Activated CD4-positive, CD25-positive, alpha-beta regulatory T cell treated with anti-CD3 and anti-CD28 coated beads, Interleukin-2, amount 50 U/mL, for 72 hours (primary cell): ENCODE measurements at places on chromosomes 6 and 20.

DNA sequence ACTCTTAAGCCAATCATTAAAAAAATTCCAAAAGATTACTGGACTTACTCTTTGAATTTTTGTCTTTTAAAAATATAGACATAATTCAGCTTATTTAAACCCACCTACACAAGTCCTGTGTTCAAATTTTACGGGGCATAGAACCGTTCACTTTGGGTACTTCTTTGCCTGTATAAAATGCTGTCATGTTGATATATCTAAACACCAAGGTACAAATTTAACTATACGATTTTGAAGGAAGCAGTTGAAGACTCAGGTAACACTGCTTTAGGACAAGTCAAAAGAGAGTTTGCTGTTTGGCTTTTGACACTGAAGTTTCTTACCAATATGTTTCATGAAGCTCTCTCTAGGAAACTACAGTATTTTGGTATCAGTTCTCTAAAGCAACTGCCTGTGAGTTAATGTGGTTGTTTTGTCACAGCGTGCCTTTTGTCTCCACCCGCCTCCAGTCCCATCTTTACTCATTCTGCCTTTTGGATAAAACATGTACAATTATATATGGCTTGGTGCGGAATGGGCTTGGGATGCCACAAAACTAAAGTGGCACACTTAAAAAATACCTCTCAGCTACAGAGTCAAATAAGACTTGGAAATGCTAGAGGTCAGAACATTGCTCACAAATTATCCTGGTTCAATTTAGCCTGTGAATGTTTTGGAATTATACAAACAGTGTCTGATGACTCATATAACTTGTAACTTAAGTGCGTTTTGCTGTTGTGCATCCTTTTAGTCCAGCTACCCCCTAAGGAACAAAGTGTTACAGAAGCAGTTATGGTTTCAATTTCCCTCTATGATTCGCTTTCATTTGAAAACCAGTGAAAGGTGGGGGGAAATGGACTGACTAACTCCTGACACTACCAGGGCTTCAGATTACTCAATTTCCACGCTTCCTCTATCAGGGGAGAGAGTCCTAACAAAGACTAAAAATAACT is 38.7 kb downstream of the RGS17 start:
- DNase-seq = no peak

GRCh38 chr20:40657526-40657925 is 31.5 kb downstream of the MAFB start:
- no peak for DNase-seq

GRCh38 chr6:168920289-168920688 is 333.4 kb downstream of the THBS2 start:
- no peak for DNase-seq

DNA sequence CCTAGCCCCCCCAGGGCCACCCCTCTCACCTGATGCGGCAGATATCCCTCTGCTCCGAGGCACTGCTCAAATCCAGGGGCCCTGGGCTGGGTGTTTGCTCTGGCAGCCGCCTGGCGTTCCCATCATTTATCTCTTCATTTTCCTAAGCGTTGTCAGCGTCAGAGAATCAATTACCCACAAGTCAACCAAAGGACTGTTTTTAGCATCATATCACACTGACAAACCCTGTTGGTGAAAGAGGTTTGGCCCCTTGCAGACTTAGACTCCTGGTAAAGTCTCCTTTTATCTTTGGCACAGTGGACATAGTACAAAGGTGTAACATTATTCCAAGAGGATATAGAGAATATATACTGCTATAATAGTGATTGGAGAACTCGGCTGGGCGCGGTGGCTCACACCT is at the start of gene GHRH:
Gene GHRH, minus strand, starts transcription at position 101 of the 400 bp plus-strand sequence. CDS start 4,925 bp downstream, outside the sequence.
- no peak for DNase-seq

GRCh38 chr6:74964871-74965441 is 240.9 kb downstream of the COL12A1 start:
- DNase-seq = no peak

DNA sequence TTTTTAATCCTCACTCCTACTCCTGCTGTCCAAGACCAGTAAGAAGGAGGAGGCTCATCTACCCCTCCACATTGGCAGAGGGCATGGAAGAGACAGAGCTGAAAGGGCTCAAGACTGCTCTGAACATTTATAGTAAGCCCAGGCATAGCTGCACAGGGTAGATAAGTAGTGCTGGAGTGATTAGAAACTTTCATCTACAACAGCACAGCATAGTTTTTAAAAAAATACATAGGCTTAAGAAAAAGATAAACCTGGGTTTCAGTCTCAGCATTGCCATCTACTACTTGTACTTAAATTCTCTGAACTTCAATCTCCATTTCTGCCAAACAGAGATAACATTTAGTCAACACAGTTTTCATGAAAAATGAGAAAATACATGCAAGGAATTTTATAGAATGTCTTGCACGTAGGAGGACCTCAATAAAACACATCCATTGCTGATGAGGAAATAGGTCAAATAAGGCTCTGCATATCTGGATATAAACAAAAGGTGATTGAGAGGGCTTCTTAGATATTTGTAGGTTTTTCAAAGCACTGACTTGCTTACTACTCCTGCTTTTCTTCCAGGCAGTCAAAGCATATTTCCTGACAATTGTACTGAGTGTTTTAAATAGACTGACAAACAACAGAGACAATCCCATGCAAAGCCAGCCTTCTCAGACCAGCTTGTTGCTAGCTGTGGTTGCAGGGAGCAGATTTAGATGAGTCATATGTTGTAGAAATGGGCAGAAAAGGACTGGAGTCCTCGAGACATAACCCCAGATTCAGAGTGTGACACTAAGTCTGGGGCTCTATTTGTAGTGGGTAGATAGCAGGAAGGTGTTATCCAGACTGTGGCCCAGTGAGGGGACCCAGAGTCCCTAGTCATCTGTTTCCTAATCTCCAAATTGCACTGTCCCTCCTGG is 107.4 kb upstream of the TAB2 start:
- no peak for DNase-seq

DNA sequence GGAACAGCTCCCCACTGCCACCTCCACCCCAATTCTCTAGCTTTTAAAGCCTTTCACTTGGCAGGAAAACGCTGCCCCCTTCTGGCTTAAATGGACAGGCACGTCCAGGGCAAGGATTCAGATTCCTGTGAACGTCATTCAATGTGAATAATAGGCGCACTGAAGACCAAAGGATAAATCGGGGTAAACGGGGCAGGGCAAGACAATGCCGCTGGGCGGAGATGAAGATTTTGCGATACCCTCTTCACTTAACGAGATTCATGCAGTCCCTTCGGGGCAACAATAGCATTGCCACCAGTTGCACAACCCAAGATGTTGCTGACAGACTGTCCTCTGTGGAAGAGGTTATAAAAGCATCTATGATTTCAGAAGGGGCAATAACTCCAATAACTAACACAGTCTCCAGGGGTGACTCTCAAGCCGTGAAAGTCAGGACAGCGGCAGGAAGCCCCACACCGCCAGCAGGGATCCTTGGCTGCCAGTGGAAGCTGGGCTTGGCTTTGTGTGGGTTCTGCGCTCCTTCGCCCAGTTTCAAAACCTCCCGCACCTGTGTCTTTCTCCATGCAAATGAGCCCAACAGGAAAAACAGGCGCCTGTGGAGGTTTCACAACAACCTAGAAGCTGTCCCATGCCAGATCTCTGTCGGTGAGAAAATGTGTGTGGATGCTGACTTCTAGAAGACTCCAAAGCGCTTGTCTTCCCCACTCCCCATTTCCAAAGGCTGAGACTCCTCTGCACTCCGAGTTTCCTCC is 291.8 kb downstream of the BMP7 start:
- DNase-seq = no peak

GRCh38 chr6:124203812-124204167 is 400.1 kb downstream of the NKAIN2 start:
- DNase-seq = no peak

DNA sequence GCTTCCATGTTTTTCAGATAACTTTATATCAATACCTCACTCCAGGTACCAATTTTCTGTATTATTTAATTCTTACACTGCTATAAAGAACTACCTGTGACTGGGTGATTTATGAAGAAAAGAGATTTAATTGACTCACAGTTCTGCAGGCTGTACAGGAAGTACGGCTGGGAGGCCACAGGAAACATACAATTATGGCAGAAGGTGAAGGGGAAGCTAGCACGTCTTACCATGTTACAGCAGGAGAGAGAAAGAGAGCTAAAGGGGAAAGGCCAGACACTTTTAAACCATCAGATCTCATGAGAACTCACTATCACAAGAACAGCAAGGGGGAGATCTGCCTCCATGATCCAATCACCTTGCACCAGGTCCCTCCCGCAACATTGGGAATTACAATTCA is 119.1 kb upstream of the BMP5 start:
- no peak for DNase-seq

GRCh38 chr6:159908535-159908934 is 17.7 kb downstream of the MAS1 start:
- no peak for DNase-seq

DNA sequence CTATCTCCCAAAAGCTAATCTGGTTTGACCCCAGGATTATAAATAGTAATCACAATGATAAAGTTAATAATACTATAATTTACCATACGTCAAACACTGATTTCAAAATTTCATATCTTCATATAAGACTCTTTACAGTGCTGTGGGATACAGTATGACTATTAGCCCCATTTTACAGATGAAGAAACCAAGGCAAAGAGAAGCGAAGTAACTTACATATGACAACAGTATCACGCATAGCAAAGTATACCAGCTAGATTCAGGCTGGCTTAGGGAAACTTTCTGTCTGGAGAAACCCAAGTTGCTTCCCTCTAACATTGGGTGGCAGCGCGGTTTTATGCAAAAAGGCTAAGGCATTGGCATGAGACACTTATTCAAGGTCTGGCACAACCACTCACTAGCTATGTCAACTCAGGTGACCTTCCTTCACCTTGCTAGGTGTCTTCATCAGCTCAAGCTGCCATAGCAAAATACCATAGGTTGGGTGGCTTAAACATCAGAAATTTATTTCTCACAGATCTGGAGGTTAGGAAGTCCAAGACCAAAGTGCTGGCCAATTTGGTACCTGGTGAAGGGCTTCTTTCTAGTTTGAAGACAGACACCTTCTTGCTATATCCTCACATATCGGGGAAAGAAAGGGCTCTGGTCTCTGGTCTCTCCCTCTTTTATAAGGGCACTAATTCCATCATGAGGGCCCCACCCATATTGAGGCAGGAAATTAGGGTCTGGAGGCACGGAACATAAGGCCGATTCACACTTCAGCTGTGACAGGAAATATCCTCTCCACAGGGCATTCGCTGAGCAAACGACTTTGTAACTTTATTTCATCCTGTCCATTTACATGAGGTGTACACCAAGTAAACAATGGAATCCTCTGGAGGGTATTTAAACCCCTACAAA is 22.4 kb upstream of the UTRN start:
- no peak for DNase-seq

GRCh38 chr6:89862273-89862672 is 32.0 kb upstream of the GJA10 start:
- DNase-seq = no peak

GRCh38 chr6:28886079-28886439 is 37.7 kb downstream of the TRIM27 start:
- DNase-seq = no peak

DNA sequence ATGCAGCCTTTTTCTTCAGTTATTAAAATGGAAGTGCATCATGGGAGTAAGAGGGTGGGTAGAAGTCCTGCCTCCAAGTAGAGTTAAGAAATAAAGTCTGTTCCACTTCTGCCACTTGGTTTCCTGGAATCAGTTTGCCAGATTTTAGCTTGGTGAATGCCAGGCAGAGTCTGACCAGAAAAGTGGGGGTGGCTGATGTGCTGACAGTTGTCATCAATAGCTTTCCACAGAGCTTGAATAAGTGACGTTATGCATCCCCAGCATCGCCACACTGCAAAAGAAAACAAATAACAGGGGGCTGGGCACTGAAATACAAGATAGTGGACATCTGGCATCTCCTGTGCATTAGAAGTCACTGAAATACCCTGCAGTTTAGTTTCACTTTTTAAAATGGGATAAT is 30.8 kb upstream of the CEP162 start:
- DNase-seq = no peak

DNA sequence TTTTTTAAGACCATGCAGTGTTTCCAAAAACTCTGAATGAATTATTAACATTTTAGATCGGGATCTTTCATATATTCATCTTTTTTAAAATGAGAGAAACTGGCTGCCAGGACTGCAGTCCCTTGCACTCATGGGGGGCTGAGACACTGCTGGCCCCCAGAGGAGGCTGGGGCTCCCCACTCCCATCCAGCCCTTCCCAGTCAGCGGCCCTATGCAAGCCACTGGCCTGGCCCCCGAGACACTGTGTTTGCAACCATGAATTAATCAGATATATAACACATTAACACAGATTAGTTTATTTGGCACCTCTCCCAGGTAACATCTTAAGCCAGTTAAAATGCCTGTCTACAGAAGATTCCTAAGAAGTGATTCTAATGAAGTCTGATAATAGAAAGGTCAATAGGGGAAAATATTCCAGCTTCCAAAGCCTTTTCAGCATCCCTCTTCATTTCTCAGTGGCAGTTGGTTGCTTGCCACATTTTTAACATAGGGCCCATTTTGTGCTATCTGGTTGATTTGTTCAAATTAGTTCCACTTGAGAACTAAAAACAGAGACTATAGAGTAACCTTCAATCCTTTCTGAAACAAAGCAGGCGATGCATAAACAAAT is 184.4 kb upstream of the FBXL4 start:
- DNase-seq = no peak

- DNase-seq = no peak
These were observed 362.6 kb upstream of the RNF217 start for GRCh38 chr6:124599656-124600055.

DNA sequence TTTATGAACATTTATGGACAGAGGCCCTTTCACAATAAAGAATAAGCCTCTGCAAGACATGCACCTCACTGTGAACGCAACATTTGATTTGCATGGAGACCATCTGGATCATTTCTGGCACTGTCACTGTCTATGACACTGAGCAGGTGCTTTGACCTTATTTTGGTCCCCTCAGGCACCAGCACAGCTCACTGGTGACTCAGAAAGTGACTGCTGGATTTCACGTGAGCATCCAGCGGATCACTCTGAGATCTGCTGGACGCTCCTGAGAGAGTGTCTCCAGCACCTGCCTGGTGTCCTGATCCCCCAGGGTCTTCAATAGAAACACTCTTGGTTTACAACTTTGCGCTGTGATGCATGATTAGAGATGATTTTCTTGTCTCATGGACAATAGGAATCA is 375.7 kb downstream of the TENT5A start:
- no peak for DNase-seq

- DNase-seq = no peak
These were observed 48.3 kb upstream of the RIPPLY2 start for GRCh38 chr6:83804886-83805285.
